ENCODE measurements at places on chromosomes 6 and 20.

DNA sequence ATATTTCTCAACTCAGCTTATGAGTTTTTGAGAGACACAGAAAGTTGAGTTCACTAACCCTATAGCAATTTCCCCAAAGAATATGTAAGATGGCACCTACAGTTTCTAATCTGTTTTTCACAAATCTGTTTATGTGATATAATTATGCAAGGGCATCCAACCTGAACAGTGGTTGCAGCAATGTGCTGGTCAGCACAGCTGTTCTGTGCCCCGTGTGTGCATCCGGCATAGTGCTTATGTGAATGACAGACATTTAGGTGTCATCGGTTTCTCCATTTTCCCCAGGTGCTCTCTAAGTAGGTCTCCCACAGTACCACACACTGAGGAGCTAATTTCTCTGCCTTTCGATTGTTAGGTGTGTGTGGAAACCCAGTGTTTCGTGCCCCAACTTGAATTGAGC, 7.7 kb upstream of the BACH2 start:
- no peak for DNase-seq

DNA sequence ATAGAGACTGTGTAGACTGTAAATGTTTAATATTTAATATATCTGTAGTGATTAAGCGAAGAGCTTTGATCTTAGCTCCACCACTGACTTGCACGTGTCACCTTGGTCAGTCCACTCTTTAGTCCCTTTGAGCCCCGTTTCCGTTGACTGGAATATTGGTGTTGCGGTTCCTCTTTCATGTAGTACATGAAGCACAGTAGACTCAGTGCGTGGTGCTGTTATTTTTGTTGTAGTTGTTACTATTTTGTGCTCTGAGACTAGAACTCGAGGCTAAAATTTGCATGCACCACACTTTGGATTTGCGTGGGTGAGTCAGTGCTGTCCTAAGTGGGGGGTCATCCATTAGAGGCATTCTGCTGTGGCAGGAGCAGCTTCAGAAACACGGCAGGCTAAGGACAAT, 291.4 kb downstream of the QKI start:
- no peak for DNase-seq

DNA sequence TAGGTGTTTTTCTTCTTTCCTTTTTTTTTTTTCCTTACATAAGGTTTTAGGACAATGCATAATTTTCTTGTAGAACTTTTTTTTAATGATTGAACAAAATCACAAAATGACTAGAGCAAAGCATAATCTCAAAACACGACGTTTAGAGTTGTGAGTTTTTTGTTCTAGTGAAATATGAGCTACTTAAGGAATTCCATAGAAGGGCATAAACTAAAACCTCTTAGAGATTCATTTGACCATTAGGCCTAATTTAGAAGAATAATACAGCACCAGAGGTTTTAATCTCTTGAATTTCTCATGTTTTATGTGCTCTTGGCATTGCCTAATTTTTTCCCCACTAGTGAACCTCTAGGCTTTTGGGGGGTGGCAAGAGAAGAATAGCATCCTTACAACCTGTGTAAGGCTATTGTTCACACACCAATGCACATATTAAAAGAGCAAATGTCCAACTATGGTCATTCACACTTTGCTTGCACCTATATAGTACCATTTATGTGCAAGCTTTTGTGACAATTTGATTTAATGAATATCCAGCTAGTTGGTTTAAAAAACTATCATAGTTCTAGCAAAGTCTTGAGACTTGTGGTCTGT, 44.6 kb downstream of the HMGN3 start:
- DNase-seq, result no peak

DNA sequence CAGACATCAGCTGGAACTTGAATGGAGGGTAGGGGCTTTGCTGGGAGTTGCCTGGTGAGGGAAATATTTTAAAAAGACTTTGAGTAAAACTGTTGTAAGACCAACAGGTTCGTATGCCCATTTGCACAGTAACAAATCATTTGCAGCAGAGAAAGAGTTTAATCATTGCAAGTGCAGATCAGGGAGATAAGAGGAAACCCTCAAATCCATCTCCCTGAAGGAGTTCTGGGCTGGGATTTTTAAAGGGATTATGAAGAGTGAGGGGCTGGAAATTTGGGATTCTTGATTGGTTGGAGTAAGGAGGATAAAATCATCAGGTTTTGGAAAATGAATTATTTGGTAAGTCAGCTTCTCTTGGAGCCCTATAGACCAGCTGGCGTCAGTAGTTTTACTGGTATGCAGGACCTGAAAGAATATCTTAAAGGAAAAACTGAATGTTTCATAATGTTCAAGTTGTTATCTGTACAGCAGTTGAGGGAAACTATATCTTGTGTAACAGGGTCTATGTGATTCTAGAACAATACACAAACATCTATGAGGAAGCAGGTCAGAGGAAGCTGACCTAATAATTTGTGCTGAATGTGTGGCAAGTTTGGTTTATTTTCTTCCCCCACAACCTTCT, 295.5 kb downstream of the PLCB1 start:
- DNase-seq, result no peak

GRCh38 chr20:37992802-37993409, 40.4 kb downstream of the TTI1 start:
- no peak for DNase-seq

- DNase-seq, result peak; percentile 70
Observed at GRCh38 chr6:36627801-36628246, 33.7 kb downstream of the SRSF3 start.

DNA sequence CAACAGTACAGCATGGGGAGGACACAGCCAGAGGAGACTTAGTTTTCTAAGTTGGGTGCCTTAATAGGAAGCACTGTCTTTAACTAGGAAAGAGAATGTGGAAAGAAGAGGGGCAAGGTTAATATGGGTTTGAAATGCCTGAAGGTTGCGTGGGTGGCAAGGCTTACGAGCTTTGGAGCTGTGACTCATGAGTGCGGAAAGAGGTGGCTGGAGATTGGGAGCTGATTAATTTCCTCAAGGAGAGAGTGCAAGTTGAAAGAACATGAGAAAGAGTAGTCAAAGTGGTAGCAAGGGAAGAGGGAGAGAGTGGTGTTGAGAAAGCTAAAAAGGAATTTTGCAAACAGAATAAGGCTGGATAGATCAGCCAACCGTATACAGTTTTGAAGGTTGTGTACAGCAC, 315.1 kb upstream of the PRND start:
- DNase-seq, result no peak

DNA sequence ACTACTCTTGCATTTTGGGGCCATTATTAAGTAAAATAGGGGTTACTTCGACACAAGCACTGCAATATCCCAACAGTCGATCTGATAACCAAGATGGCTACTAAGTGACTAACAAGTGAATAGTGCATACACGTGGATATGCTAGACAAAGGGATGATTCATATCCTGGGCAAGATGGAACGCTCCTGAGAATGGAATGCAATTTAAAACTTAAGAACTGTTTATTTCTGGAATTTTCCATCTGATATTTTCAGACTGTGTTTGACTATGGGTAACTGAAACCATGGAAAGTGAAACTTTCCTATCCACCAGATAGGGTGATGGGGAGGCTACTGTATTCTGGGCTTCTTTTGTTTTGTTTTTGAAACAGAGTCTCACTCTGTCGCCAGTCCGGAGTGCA, 66.5 kb downstream of the ILRUN start:
- DNase-seq, result no peak

GRCh38 chr6:53199156-53199555, 50.5 kb upstream of the GCM1 start:
- DNase-seq, result no peak

GRCh38 chr20:61764471-61765025, 301.1 kb downstream of the TAF4 start:
- DNase-seq, result no peak

GRCh38 chr6:38814761-38815160, 99.7 kb downstream of the DNAH8 start:
- no peak for DNase-seq

GRCh38 chr6:107956586-107957307, 1.3 kb downstream of the SEC63 start:
- no peak for DNase-seq

DNA sequence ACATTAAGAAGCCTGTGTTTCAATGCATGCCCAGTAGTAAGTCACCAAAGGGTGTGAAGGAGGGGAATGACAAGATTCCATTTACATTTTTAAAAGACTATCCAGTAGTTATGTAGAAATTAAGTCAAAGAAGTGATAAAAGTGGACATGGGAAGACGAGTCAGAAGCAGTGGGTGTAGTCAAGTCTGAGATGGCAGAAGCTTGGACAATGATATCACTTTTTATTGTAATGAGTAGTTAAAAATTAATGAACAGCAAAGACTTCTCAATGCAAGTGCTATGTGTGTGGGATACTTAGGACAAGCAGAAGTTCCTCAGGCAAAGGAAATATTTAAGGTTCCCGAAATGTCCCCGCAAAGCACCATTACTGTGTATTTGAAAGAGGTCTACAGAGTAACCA, 156.0 kb downstream of the DST start:
- DNase-seq, result no peak

GRCh38 chr6:132128424-132128823, 177.3 kb upstream of the CCN2 start:
- peak; percentile 3 for DNase-seq

DNA sequence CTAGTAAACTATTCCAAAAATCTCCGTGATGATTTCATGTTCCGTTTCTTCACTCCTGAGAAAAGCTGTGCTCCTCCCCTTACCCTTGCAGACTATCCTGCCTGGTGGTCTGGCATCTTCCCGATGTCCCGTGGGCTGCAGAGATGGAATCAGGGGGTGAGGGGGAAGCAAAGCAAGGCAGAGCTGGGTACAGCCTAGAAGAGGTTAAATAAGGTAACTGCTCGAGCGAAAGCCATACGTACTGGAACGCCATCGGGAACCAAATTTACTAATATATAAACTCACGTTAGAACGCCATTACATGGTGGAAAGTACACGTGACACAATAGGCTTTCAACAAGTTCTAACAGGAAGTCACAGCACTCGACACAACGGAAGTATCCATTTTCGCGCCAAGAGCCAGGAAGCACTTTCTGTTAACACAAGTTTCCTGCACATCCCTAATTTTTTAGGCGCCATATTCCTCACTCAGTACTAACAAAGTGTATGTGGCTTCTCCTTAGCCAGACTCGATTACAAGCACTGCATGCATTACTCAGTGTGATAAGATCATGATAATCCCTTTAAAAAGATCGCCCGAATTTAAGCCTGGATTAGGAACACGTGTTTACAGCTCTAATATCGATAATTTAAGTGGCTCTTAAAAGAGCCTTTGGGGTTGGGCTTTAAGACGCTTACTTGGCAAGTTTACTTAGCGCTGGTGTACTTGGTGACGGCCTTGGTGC, 101.6 kb upstream of the PRSS16 start:
- peak; percentile 90 for DNase-seq

Measured in NCI-H446 (cell line).